Right kidney (tissue), 9 donors: ENCODE measurements at places on chromosomes 3 and 15.

DNA sequence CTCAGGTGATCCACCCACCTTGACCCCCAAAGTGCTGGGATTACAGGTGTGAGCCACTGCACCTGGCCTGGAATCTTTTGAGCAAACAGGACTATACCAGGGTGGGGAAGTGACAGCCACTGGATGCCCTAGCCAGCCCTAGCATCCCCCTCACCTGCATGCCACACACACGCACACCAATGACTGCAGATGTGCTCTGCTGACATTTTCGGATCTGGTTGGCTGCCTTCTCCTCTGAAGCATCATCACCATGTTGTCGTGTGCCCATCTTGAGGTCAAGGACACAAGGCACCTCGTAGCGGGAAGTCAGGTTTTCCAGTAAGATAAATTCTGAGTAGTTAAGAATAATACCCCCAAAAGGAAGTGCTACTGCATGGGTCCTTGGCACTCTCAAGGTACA lies 3.7 kb upstream of the NCKIPSD start:
- no peak for DNase-seq

DNA sequence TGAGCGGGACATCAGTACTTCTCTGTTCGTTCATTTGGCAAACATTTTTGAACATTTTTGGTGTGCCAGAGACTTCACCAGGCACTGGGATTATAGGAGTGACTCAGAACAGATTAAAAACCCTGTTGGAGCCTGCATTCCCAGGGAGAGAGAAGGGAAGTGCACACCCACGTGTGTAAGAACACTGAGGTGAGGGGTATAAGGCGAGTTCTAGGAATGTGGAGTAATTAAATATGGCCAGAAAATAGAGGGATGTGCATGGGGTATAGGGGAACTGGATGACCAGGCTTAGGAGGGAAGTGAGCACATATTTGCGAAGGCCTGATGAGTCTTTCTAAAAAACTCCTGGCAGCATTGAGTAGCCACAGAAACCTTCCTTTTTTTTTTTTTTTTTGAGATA lies 401.2 kb upstream of the C2CD4B start:
- no peak for DNase-seq

- no peak for DNase-seq
Measured at GRCh38 chr3:11587766-11588165, 55.9 kb downstream of the VGLL4 start.

- peak; percentile 89 for DNase-seq
Measured at GRCh38 chr15:45634432-45635190, at the start of gene SQOR. TSS of gene SQOR (plus strand) at chr15:45635029. CDS start at chr15:45658924, 23,895 bp downstream.

- DNase-seq: peak; percentile 45
Measured at GRCh38 chr3:114408736-114409670, 115.2 kb downstream of the TIGIT start.

DNA sequence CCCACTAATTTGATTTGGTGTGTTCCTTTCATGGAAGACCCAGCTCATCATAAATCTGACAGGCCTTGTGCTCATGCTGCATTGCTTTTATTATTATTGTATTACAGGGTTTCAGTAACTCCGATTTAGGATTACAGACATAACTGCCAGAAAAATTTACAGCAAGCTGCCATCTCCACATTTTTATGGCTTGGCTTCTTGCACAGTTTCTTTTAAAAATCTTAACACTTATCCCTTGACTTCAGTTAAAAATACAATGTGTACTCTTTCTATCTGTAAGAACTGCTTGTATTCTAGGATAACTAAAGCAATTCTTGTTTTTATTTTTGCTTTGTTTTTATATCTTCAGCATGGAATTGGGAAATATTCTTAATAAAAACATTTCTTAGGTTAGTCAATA lies 612.2 kb downstream of the DIPK2A start:
- no peak for DNase-seq

DNA sequence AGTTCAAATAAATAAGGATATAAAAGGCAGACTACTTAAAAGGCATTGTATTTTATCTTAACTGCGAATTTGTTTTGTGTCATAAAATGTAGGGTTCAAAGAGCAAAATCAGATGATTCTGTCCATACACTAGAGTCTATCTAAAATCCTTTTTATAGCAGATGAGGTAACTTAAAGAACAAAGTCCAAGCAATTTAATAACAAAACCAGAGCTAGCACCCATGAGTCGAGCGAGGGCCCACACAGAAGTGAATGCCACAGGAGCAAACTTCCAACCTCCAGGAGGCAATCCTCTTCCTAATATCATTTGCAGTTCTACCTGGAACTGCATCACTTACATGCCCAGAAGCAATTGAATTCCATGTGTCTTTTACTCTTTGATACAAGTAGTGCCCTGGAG lies 35.4 kb upstream of the KBTBD8 start:
- no peak for DNase-seq

DNA sequence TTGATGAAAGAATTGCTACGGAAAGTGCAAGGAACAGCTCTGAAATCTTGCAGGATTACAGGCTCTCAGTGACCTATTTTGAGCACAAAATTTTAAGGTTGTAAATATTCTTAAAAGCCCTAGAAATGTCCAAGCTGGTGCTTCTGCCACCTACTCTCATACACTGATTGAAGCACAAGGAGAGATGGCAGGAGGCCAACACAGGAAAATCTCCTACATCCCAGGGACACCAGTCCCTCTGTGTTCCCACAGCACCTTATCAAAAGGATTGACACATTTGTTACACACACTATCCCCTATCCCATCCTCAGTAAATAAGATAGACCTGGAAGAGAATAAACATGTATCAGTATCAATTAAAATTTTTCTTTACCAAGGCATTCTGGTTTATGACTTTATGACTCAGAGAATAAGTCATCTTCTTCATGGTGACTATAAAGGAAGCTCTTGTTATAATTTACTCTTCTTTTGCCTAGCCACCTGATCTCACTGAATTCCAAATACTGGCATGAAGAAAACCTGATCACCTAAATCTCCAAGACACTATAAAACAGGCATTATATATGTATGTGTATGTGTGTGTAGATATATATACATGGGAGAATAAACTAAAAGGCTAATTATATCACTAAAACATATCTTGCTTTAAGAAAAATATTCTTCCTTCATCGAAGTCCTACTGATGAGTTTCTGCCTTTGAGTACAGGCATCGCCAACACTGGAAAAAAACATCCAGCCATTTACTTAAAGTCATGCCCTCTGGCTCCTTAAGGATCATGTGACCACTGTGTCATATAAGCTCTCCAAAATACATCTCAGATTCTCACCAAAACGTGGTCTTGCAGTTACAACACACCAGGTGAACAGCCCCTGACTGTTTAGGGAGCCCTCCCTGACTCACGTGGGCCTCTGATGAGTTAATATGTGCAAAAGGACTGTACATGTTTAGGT lies 208.1 kb upstream of the NR2F2 start:
- no peak for DNase-seq

DNA sequence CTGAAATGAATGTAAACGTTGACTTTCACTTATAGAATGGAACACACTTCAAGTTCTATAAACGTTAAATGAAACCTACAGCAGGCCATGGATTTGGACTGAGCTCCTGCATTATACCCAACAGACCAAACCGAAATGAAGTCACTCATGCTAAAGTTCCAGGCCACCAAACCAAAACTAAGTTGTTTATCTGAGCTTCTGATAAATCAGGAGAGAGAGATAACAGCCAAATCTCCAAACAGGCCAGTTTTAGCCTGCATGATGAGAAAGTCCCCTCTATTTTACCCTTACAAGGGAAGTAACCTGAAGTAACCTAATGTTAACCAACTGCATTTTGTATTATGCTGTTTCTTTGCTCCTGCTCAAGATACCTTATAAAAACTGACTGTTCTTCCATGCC lies 44.5 kb downstream of the DCUN1D1 start:
- DNase-seq: no peak

- peak; percentile 72 for DNase-seq
Measured at GRCh38 chr15:99983171-99983885, 250.1 kb upstream of the LYSMD4 start.

DNA sequence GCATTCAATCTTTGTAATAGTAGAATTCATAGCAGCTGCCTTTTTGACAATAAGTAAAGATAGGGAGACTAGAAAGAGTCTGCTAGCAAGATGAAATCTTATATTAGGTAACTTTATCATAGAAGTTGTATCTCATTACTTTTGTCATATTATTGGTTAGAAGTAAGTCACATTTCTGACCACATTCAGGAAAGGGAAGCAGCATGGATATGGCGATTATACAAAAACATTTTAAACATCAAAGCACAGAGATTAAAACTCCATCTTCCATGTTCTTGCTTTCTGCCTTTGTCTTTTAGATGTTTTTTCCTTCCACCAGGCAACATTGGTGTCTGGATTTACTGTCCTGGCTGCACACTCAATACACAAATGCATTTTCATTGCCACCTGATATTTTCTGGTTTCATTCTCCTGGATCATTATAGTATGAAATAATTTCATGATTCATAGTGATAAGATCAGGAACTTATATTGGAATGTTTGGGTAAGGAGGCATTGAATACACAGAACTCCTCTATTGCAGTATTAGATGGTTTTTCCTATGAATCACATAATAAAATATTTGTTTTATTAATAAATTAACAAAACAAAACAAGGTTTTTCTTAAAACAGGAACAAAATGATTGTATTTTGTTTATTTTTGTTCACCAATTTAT lies 1460.3 kb upstream of the CADM2 start:
- no peak for DNase-seq

GRCh38 chr3:107506458-107506857 lies 16.3 kb upstream of the BBX start:
- DNase-seq: no peak

DNA sequence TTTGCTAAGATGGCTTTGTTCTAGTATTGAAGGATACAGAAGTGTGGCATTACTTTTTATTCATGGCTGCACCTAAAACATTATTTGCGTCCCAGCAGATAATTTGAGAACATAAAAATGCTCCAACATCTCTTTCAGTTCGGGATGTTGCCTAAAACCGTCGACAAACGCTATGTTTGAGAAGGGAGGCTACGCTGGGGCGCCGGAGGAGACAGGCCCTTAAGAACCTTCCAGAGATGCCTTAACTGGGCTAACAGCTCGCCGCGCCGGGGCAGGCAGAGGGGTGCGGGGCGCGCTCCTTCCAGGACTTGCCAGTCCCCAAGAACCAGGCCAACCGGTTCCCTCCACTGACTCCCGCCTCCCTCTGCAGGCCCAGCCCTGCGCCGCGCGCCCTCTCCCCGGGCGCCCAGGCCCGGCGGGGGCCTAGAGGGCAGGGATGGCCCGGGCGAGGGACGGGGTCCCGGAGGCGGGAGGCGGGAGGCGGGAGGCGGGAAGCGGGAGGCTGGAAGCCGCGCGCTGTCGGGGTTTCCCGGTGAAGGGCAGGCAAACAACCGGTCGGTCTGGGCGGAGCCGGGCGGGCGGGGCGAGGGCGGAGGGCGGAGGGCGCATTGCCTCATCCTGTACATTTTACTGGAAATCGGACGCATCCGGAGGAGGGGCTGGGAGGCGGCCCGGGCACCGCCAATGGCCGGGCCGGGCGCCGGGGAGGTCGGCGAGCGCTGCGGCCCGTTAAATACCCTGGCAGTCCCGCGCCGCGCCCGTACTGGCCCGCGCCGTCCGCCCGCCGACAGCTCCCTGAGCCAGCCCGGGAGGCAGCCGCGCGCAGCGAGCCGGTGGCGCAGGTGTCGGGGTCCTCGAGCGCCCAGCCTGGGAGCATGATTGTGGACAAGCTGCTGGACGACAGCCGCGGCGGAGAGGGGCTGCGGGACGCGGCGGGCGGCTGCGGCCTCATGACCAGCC lies at the start of gene NFKBIZ:
TSS of gene NFKBIZ (plus strand) at position 761 of the 960 bp plus-strand sequence. CDS start at position 876, 115 bp downstream.
- peak; percentile 92 for DNase-seq

DNA sequence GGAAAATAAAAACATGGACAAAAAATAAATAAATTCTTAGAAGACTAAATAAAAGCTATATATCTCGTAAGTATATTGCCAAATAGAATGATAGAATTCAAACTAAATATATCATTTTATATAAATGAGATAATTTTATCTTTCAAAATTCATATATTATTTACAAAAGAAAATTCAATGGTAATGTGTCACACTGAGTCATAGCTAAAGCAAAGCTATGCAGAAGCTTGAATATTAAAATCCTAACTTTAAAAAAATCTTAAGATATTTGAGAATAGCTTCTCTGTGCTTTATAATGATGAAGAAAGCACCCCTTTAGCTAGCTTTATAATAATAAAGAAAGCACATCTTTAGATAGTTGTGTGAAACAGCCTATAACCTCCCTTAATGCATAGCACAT lies 1010.8 kb downstream of the OTOL1 start:
- no peak for DNase-seq

DNA sequence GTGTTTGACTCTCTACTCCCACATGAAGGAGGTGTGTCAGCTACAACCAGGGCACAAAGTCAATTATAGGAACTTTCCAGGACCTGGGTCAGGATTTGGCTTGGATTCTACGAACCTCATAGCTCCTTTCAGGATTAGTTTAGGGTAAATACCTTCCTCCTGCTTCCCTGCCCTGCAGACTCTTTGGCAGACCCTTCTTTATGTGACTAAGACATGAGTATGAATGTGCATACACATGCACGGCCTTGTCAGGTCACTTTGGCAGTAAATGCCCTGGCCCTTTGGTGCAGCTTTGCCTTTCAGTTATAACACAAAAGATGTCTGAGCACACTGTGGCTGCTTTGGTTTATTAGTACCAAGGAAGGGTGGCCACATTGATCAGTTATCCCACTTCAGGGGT lies 68.9 kb downstream of the GHSR start:
- DNase-seq: no peak
